ENCODE measurements at places on chromosomes 13 and 19. TPM values are rescaled to one million over a fixed set of nuclear protein-coding genes. Genes with fewer than 3 reads are reported as not detected.

DNA sequence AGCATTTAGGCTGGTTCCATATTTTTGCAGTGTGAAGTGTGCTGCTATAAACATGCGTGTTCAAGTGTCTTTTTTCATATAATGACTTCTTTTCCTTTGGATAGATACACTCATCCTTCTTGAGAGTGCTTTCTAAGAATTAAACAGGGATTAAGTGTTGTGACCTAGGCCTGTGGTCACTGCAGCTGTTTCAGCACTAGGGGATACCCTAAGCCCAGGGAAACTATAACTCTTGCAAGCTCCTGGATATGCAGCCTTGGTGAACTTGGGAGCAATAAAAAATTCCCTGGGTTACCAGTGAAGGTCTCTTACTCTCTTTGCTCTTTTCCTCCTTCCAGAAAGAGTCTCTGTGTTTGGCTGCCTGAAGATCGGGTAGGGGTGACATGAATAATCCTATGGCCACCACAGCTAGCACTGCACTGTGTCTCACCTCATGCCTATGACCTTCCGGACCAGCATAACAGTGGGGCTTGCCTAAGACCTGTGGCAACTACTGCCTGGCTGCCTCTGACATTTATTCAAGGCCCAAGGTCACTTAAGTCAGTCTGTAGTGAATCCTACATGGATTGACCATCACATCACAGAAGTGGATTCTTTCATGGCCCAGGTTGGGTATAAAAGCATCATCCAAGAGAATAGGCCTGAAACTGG is 799.7 kb downstream of the DACH1 start:
- DNase-seq: no peak

DNA sequence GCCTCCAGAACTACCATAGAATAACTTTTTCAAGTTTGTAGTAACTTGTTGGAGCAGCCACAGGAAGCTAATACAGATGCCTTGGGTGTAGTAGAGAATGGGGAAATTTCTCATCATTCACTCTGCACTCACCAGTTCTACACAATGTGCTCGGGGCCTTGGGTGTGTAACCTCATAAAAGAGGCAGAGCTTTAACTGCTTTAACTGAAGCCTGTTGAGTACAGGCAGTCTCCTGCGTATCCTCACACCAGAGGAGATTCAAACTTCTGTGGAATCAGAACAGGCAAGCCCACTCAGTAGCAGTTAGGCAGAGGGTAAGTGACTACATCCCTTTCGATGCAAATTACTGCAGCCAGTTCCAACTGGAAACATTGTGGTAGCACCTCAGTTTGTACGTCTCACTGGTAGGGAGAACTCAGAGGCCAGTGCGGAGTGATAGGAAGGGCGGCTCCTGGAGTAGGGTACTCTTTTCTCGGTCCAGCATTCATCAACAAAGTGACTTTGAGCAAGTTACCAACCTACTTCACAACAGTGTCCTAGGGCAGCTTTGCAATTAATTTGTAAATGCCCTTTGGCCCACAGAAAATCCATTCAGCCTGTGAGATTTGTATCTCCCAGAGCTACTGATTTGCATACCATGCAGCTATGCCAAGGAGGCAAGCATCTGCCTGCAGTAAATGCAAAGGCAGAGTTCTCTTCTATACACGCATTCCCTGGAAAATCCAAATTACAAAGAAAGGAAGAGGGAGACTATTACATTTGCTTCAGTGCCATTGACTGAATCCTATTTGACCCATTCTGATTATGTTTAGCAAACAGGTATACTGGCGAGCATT is 904.3 kb downstream of the DIAPH3 start:
- no peak for DNase-seq

Gene DMKN
- 4.2 TPM for total RNA-seq

DNA sequence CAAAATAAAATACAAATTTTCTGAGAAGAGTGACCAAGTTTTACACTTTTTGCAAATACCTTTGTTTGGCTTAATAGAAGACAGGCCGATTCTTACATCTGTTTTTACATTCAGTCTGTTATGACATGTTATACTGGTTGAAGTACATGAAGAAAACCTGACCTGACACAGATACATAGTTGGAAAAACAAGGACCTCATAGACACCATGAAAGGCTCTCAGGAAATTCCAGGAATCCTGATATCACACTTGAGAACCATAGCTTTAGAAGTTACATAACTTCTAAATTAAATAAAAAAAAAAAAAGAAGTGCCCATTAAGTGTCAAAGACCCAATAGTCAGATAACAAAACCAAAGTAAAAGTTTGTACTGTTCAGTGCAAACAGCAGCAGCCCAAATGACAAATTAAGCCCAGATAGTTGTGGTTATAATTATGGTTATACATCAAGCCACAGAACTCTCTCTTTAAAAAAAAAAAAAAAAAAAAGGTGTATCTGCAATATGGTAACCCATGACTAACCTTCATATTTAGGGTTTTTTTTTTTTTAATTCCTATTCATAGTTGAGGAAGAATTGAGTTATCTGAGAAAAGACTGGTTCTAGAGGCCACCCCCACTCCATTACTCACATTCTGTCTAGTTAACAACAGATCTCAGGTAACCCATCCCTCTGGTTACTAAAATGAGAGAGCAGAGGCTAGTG is 19.8 kb downstream of the RBM26 start:
- no peak for DNase-seq

Gene CCDC70
- not detected for total RNA-seq

DNA sequence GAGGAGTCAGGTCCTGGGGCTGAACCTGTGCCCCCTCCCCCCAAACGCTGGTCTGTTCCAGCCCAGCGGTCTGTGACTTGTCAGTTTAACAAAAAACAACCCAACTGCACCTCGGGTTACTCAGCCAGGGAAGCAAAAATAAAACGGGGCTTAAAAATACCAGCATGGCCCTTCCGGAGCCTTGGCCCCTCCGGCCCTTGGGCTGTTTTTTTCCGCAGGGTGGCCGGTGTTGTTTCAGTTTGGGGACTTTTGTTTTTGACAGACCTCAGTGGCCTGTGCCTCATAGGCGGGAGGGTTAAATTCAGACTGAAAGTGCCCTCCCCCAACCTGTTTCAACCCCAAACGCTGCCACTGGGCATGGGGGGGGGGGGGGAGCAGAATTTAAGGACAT is 4.0 kb downstream of the TCF3 start:
- no peak for DNase-seq

- DNase-seq: no peak
Measured at GRCh38 chr19:6374161-6374709, 1.5 kb downstream of the PSPN start.

DNA sequence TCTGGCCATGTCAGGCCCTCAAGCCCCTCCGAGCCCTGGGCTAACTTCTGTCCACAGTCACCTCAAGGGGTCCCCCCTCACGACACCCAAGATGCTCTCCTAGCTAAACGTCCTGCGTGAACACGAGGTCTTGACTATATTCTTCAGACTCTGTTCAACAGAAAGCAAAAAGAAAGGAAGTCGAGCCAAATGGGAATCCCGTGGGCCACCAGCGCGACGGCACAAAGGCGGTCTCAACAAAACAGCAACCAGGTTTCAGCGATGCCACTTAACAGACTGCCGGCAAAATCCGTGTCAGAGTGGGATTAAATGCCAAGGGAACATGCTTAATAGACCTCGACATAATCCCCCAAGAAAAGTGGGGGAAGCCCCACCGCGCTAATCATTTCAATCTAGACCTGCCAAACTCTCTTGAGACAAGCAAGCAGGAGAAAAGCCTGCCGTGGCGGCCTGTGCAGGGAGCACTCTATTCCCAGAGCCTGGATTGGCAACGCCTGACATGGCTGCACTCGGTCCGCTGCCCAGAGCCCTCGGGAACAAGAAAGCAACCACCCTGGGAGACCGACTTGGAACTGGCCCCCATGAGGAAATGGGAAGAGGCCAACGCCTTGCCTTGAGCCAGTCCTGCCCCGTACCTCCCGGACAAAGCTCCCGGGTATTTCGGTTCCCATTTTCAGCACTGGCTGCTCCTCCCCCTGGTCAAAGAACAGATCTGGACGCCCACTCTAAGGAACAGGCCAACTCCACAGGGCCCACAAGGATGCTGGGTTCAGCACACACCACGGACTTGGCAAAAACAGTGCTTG is 16.0 kb downstream of the ZC3H4 start:
- DNase-seq: no peak

Gene SULT2B1
- total RNA-seq: 0.19 TPM

Gene IGFL1
- not detected for total RNA-seq

Gene LRG1
- 0.43 TPM for total RNA-seq

Gene CBARP
- total RNA-seq: 1.9 TPM

DNA sequence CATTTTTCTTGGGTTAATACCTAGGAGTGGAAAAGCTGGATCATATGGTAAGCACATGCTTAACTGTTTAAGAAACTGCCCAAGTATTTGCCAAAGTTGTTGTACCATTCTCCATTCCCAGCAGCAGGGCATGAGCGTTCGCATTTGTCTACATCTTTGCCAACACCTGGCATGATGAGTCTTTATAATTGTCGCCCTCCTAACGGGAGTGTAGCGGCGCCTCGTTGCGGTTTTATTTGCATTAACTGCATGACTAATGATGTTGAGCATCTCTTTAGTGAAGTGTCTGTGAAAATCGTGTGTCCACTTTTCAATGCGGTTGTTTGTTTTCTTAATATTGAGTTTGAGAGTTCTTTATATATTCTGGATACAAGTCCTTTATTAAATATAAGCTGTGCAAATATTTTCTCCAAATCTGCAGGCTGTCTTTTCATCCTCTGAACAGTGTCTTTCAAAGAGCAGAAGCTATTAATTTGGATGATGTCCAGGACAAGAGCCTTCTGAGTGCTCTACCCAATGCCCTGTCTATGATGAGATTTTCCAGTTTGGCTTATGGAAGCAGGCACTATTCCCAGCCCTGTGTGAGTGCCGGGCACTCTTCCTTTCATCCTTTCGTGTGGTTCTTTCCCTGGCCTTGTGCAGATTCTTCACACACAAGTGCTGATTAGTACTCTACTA is 202.0 kb downstream of the FOXO1 start:
- DNase-seq: no peak

Gene SOHLH2
- total RNA-seq: 1.0 TPM

Gene KCTD4
- total RNA-seq: not detected

Gene KIR2DL1
- total RNA-seq: not detected

GRCh38 chr13:53073711-53074110 is 45.1 kb downstream of the OLFM4 start:
- no peak for DNase-seq

All from cardiac septum (tissue), 1 donor.